ENCODE measurements at places on chromosomes 11 and 22. TPM values are rescaled to one million over a fixed set of nuclear protein-coding genes. Genes with fewer than 3 reads are reported as not detected.

The PLXNB2 gene
- total RNA-seq: 391 TPM

The VWCE gene
- 0.55 TPM for total RNA-seq

The MMP3 gene
- 1.5 TPM for total RNA-seq

DNA sequence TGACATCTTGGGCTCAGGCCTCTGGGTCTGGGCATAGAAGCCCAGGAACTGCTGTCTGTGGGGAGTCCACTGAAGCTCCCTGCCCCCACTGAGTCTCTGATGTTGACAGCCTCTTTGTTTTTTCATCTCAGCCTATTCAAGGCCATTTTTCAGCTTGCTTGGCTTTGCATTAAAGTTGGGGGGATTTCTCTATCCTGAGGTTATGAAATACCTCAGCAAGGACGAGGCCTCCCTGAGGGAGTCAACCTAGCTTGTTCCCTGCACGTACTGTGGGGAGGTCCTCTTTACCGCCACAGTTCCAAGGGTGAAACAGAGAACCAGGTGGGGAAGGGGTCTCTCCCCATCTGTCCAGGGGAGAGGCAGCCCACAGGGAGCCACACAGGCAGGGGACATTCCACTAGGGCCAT is 8.4 kb downstream of the KCNQ1OT1 start:
- peaks cover 27% of the 10 kb centered on the region for H3K4me1 ChIP-seq
- no peaks in the 10 kb centered on the region for H3K27me3 ChIP-seq
- no peak overlapping the region for H3K4me3 ChIP-seq
- no peaks in the 10 kb centered on the region for H3K36me3 ChIP-seq
- no peak overlapping the region for H3K27ac ChIP-seq

GRCh38 chr11:2976294-2977063 is 15.7 kb downstream of the NAP1L4 start:
- H3K4me1 ChIP-seq: no peaks in the 10 kb centered on the region
- peaks cover 82% of the 10 kb centered on the region for H3K36me3 ChIP-seq
- no peaks in the 10 kb centered on the region for H3K27me3 ChIP-seq

The TUB gene
- 5.6 TPM for total RNA-seq

The ROM1 gene
- total RNA-seq: 4.3 TPM

DNA sequence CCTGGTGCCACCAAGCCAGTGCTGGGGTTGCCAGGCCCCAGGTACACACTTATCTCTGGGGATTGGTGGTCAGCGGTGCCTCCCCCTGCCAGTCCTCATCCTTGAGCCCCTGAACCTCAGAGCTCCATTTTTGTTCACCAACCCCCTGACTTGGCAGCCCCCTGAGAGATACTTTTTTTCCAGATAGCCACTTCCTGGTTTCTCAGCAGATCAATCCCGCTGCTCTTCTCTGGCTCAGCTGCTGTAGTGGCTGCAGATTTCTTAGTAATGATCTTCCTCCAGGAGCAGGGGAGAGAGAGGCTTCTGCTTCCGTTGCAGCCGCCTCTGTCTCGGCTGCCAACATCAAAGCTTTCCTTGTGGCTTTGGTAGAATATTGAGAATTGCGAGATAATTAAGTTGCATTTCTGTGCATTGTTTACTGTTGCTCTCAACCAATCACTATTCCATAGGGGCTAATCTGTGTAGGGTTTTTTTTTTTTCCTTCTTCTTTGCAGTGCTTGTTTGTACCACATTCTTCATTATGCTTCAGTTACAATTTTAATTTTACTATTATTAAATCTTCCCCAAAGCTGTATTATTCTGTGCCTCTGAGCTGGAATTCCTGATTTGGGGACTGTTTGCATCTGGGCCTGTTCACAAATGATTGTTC is 92.1 kb downstream of the PKNOX2 start:
- no peaks in the 10 kb centered on the region for H3K36me3 ChIP-seq
- DNase-seq: peak; percentile 55
- H3K27ac ChIP-seq: no peak overlapping the region
- no peak overlapping the region for H3K4me3 ChIP-seq

The PANX3 gene
- not detected for total RNA-seq

The GPR83 gene
- total RNA-seq: 0.08 TPM

The PGA5 gene
- 0.47 TPM for total RNA-seq

- no peaks in the 10 kb centered on the region for H3K27me3 ChIP-seq
- no peak overlapping the region for H3K27ac ChIP-seq
- H3K4me3 ChIP-seq: no peak overlapping the region
- DNase-seq: no peak
- H3K4me1 ChIP-seq: no peaks in the 10 kb centered on the region
Observed at GRCh38 chr11:7977232-7977917, 9.8 kb upstream of the EIF3F start.

DNA sequence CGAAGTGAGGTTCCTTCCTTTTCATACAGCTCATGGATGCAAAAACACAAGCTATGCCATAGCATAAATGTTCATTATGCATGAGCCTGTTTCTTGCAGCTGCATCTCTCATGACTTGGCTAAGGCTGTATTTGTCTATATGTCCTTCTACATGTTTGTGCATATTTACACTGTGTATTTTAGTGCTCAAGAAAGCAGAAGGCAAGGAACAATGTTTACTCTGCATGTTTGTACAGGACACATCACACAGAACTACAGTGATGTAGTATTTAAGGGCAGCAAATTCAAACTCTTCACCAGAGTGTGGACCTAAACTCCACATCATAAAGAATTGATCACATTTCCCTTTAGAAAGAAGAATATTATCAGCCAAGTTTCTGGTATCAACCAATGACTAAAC is 170.3 kb downstream of the CADM1 start:
- no peaks in the 10 kb centered on the region for H3K4me1 ChIP-seq
- no peak for DNase-seq
- H3K27ac ChIP-seq: no peak overlapping the region
- H3K27me3 ChIP-seq: no peaks in the 10 kb centered on the region
- no peaks in the 10 kb centered on the region for H3K36me3 ChIP-seq

DNA sequence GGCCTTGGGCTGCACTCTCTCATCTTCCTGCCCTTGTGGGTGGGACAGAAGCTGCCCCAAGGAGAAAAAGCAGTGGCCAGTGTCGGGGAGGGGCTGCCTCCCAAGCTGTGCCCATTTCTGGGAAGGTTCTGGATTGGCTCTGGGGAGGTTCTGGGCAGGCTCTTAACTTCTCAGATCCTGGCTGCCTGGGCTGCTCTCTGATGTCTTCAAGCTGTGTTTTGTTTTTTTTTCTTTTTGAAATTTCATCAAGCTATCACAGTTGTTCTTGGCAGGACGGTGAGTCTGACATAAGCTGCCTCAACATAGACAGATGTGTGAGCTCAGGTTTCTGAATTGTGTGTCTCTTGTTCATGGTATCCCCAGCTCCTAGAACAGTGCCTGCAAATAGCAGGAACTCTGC is 1032.0 kb downstream of the BRD1 start:
- no peaks in the 10 kb centered on the region for H3K4me1 ChIP-seq
- H3K27ac ChIP-seq: no peak overlapping the region

The PNPLA3 gene
- 1.2 TPM for total RNA-seq

- no peaks in the 10 kb centered on the region for H3K27me3 ChIP-seq
- no peak overlapping the region for H3K4me3 ChIP-seq
- no peak for DNase-seq
- H3K4me1 ChIP-seq: no peaks in the 10 kb centered on the region
- no peaks in the 10 kb centered on the region for H3K36me3 ChIP-seq
Observed at GRCh38 chr11:88100151-88100550, 75.1 kb downstream of the RAB38 start.

The MAP6 gene
- total RNA-seq: 6.6 TPM

The ACRV1 gene
- total RNA-seq: not detected

GRCh38 chr22:47598864-47599263 is 836.4 kb downstream of the TBC1D22A start:
- H3K4me1 ChIP-seq: no peaks in the 10 kb centered on the region
- H3K27me3 ChIP-seq: peaks cover 23% of the 10 kb centered on the region
- no peaks in the 10 kb centered on the region for H3K36me3 ChIP-seq
- DNase-seq: no peak

The BEST1 gene
- total RNA-seq: 14.6 TPM

DNA sequence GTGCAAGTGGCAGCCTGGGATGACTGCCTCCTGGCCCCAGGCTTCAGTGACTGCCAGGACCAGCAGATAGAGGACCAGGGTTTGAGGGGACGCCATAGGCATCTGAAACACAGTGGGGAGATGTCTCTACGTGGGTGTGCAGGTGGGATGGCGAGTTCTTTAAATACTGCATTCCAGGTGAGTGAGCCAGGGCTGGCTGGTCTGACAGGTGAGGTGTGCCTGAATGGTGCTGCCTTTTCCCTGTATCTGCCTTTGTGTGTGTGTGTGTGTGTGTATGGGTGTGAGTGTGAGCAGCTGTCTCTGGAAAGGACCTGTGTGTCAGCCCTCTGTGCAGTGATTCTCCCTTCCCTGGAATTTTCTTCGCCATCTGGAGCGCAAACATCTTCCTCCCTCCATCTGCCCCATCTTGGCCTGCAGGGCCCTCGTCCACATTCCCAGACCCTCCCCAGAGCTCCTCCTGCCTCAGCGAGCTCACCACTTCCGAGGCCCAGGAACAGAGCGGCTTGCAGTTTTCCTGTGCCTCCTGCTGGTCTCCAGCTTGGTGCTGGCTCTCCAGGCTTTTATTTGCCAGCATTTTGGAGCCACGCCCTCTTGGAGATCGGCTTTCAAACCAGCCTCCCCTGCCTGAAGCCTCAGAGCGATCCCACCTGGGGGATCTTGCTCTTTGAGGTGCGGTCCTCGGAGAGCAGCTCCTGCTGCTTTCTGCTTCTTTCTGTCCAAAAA is at the start of gene GPHA2:
TSS of gene GPHA2 (minus strand) at position 535 of the 723 bp plus-strand sequence. CDS start at position 102, 433 bp downstream.
- H3K27ac ChIP-seq: no peak within 1 kb of the TSS
- no peaks in the 10 kb centered on the region for H3K36me3 ChIP-seq
- DNase-seq: no peak
- H3K4me1 ChIP-seq: no peaks in the 10 kb centered on the region
- no peaks in the 10 kb centered on the region for H3K27me3 ChIP-seq

The OR52N4 gene
- 0.37 TPM for total RNA-seq

Data from left lung (tissue), 14 donors.